AG04449 (cell line): ENCODE measurements at places on chromosomes 11 and 22.
A peak's percentile ranks its signal among the peaks of the same experiment; 100 is the strongest.

DNA sequence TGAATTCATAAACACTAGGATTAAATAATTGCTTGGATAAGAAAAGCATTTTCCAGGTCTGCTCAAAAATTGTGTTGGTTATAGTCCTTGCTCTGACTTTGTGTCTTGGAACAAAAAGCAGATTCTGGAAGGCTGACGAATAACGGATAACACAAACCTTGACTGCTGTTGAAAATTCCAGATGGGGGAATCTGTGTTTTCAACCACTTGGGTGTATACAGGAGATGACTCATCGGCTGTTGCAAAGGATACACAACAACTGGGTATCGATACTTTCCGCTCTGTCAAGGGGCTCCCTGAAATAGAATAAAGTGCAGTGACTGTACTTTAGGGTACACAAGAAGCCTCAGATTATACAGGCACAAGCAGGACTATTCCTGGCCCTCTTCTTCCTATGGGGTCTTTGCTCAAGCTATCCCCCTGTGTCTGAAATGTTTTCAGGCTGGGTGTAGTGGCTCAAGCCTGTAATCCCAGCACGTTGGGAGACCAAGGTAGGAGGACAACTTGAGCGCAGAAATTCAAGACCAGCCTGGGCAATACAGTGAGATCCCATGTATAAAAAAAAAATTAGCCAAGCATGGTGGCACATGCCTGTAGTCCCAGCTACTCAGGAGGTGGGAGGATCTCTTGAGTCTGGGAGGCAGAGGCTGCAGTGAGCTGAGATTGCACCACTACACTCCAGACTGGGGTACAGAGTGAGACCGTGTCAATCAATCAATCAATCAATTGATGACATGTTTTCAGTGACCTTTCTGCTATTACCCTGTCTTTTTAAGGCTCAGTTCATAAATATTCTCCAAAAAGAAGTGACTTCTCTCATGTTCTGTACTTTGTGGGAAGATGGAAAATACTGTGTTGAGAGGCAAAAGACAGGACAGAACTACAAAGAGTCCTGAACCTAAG, 48.6 kb upstream of the UCP3 start:
- no peak for DNase-seq

DNA sequence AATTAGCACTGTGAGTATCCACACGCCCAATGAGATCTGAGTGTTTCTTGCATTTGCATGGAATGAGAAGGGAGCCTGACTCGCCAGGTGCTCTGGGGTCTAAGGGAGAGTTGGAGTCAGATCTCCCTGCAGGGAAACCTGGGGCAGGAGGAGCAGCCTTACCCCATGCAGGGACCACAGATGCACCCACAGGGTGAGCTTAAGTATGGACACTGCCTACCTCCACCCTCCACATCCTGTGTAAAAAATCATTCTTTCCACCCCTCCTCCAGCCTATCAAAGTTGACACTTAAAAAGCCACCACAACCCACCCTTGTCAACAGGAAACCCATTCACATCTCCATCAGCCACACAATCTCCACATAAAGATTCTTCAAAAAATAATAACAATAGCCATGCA, 67.0 kb upstream of the IGLL5 start:
- DNase-seq, result no peak

DNA sequence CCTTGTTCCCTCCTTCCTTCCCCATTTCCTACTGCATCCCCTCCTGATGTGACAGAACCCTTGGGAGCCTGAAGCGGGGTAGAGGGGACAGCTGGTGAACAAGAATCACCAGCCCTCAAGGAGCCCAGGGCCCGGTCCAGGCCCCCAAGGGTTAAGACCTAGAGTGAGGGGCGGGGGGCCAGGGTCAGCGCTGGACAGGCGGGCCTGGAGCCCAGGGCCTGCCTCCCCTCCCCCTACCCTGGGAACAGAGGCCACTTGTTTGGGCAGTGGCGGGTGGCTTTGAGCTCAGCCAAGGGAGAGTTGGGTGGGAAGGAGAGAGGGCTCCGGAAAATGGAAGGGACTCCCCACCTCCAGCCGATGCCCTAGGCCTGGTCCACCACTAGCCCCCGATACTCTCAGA, 2.1 kb downstream of the ARAP1 start:
- no peak for DNase-seq

DNA sequence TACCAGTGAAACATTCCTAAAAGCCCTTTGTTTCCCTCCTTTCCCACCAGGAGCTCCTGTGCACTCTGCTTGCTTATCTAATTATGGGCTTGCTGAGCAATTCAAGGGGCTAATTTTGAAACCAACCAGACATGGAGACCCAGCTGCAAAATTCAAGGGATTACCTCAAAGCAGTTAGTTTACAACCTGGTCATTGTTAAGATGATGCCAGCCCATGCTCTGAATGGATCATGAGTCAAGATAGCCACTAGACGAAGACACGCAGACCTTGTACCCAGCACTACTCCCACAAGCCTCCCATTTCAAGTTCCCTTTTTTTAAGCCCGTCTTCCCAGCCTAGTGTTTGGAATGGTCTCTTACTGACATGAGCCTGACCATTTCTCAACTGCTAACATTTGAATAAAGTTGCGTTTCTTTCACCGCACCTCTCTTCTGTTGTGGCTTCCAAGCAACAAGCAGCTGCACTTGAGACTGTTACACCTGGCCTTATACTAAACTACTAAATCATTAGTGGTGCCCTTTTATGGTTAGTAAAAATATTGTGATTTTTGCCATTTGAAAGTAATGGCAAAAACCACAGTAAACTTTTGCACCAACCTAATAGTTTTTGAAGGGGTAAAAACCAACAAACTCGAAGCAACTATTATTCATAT, 315.3 kb upstream of the LUZP2 start:
- DNase-seq, result no peak

DNA sequence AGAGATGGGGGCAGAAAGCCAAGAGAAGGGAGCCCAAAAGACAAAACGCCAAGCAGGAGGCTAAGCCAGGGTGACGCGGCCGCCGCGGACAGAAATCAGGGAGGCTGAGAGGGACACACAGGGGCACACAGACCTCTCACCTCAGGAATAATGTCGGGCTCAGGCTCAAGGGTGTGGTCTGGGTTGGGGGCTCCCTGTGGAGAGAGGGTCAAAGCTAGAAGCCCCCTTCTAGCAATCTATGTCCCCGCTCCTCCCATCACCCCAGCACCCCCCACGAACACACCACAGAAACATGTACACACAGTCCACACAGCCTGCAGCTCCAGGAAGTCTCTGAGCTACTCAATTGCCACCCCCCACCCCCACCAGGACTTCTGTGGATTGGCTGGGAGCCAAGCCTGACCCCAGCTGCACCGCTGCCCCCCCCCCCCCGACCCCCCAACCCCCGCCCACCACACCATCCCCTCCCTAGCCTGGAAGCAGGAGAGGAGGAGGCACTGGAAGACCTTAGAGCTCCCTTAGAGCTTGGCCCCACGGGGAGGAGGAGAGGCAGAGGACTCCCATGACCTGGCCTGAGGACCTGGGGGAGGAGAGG, 6.9 kb downstream of the BCL9L start:
- no peak for DNase-seq

DNA sequence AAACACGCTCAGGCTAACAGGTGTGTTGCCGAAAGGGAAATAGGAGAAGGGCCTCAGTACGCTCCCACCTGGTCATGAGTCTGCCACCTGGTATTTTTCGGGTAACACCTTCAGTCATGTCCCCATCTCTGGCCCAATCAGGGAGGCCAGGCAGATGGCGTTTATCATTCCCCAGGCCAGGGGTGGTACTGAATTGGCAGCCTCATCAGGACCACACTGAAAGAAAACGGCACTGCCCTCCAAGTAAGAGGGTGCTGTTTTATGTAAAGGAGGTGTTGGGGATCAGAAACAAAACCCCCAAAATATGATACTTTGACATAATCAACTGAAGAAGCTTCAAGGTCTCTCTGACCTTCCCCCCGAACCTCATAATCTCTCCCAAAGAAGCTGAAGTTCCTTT, 58.9 kb downstream of the RCN1 start:
- no peak for DNase-seq

DNA sequence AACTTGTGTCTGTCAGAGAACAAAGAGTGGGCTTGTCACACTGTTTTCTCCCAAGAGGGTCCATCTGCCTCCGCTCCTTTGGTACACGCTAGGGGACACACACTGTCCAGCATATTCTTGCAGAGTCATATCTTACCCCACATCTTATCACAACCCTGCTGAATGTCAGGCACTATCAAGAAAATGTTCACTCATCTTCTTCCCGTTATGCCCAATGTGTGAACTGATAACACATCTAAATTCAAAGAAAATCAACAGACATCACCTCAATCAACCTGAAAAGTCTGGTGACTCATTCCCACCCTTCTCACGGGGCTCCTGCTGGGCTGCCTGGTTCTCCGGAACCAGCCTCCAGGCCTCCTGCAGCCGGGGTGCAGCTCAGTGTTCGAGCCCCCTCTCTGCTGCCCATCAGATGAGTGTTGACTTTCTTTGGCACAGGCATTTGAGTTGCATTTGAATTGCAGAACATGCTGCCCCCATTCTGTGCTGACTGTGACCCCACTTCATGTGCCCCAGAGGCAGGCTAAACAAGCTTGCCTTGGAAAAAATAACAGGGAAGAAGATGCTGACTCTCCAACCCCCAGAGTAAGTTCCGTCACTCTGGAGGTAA, 19.4 kb downstream of the GRAP2 start:
- no peak for DNase-seq

DNA sequence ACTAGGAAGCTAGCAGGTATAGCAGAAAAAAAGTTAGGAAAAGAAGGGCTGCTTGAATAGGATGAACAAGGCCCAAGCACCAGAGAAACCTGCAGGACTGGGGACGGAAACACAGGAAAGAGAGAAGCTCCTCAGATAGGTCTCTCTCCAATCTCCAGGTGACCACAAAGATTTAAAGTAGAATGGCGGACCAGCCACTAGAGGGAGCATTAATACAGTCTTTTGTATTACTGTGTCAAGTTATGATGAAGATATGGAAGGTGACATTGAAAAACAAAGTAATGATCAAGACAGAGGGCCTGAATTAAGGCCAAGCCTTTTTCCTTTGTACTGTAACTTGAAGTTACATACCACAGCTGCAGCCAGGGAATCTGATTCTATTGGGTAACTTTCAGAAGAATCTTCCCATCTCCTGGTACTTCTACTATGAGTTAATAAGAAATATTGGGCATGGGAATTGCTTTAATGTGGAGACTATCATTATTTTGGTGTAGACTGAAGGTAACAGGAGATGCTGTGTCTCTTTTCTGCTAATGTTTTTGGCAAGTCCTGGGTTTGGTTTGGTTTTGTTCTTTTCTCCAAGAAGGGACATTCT, 33.8 kb downstream of the OR2AG2 start:
- DNase-seq, result no peak

DNA sequence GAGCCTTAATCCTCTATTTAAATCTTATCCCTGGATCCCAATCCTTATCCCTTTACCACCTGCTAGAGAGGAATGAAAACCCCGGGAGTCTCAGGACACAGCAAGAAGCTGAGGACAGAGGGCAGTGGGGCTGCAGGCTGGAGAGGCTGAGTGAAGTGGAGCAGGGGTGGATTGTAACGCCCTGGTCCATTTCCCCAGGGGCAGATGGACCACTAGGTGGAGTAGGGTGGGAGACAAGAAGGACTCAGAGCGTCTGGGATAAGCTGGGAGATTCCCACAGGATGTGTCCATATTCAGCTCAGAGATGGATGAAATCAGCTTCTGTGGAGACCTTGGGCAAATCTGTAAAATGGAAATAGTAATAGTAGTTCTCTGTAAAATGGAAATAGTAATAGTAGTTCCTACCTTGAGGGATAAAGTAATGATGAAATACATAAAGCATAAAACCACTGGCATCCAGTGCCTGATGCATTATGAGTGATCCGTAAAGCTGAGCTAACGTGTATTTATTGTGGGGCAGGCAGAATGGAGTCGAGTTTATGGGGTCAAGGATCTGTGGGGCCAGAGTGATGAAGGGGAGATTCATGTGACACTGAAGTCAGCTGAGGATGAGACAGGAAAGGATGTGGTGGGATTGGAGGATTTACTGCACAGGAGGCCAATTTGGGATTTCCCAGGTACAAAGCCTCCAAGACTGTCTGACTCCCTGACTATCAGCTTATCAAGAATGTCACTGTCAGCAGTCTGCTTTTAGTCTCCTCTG, 1.9 kb upstream of the ROBO4 start:
- no peak for DNase-seq

DNA sequence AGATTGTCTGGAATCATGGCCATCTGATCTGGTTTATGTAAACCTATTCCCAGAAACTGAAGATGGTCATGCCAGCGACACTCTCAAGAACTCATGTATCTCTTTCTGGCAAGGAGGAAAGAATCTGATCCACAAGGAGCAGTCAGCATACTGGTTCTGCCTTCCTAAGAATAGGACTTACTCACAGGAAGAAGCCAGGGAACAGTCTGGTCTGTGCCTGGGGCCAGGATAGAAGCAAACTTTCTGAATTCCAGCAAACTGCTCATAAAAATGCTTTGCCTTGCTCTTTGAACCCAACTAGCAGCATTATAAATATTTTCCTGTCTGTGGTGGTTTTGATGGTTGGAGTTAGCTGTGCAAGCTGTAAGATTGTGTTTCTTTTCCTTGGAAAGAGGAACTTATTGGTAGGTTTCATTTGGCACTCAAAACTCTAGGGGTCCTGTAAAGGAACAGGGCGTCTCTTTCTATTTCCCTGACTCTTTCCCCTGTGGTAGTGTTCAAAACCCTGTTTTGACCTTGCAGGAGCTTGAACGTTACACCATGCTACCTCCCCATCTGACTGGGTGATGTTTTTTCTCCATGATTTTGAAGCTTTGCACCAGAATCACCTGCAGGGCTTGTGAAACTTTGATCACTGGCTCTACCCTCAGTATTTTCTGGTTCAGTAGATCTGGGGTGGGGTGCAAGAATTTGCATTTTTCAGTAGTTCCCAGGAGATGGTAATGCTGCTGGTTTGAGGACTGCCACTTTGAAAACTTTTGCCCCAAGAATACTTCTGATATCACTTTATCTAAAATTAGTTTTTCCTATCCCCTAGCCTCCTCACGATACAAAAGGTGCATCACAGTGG, 627.8 kb upstream of the ANO5 start:
- no peak for DNase-seq

- DNase-seq, result no peak
Measured at GRCh38 chr11:59822989-59823566, 12.5 kb upstream of the MRPL16 start.

- peak; percentile 17 for DNase-seq
Measured at GRCh38 chr11:74783241-74783871, 34.7 kb downstream of the RNF169 start.

- DNase-seq, result no peak
Measured at GRCh38 chr11:119091178-119091577, 6.5 kb downstream of the HMBS start.

DNA sequence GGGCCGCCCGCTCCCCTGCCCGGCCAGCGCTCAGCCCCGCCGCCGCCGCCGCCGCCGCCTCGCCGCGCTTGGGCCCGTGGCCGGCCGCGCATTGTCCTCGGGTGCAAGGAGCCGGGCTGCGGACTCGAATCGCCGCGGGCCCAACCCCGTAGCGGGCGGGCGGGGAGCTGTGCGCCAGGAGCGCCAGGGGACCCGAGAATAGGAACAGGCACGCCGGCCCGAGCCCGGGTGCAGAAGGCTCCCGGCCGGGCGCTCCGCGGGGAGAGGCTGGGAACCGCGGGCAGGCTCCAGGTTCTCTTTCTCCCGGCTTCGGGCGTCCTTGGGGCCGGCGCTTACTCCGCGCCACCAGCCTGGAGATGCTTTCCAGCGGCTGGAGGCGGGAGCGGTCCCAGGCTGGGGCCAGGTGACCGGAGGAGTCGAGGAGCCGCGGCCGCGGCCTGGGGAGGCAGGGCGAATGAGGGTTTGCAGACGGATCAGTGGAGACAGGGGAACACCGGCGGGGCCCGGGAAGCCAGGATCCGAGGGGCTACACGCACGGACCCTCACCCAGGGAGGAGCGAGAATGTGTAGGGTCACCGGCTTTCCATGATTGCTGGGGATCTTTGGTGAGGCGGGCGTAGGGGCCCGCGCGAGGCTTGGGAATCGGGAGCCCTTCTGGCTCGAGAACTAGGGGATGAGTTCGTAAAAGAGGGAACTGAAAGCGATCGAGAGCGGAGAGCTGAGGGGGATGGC, 726 bp downstream of the PKNOX2 start:
- no peak for DNase-seq
